ENCODE measurements at places on chromosomes 5 and 9.

GRCh38 chr5:14668181-14668591, 3.7 kb downstream of the OTULIN start:
- peaks cover 37% of the 10 kb centered on the region for H3K4me1 ChIP-seq
- no peak for DNase-seq
- H3K4me3 ChIP-seq: no peak overlapping the region
- no peaks in the 10 kb centered on the region for H3K36me3 ChIP-seq

- no peaks in the 10 kb centered on the region for H3K4me1 ChIP-seq
- no peaks in the 10 kb centered on the region for H3K36me3 ChIP-seq
- H3K4me3 ChIP-seq: no peak overlapping the region
- no peak overlapping the region for H3K27ac ChIP-seq
- DNase-seq: no peak
- no peaks in the 10 kb centered on the region for H3K27me3 ChIP-seq
Observed at GRCh38 chr5:17879276-17879675, 245.0 kb downstream of the TAF11L14 start.

GRCh38 chr5:142969624-142970439, 199.7 kb downstream of the ARHGAP26 start:
- DNase-seq: no peak
- H3K36me3 ChIP-seq: no peaks in the 10 kb centered on the region
- no peaks in the 10 kb centered on the region for H3K27me3 ChIP-seq
- no peaks in the 10 kb centered on the region for H3K4me1 ChIP-seq

- DNase-seq: no peak
- no peaks in the 10 kb centered on the region for H3K4me1 ChIP-seq
- no peak overlapping the region for H3K4me3 ChIP-seq
- no peak overlapping the region for H3K27ac ChIP-seq
- H3K36me3 ChIP-seq: peaks cover 72% of the 10 kb centered on the region
- no peaks in the 10 kb centered on the region for H3K27me3 ChIP-seq
Observed at GRCh38 chr5:10406651-10407050, 35.0 kb upstream of the ROPN1L start.

- DNase-seq: no peak
- H3K4me1 ChIP-seq: no peaks in the 10 kb centered on the region
- H3K36me3 ChIP-seq: peaks cover 77% of the 10 kb centered on the region
- no peak overlapping the region for H3K27ac ChIP-seq
- H3K4me3 ChIP-seq: no peak overlapping the region
- no peaks in the 10 kb centered on the region for H3K27me3 ChIP-seq
Observed at GRCh38 chr5:6601816-6602215, 31.0 kb downstream of the NSUN2 start.

- no peak within 1 kb of the TSS for H3K27ac ChIP-seq
- H3K36me3 ChIP-seq: no peaks in the 10 kb centered on the region
- H3K27me3 ChIP-seq: no peaks in the 10 kb centered on the region
- peak within 1 kb of the TSS; percentile 54 for H3K4me3 ChIP-seq
Observed at GRCh38 chr5:132227485-132228240, at the start of gene P4HA2. TSS of gene P4HA2 (minus strand) at chr5:132227853. CDS start at chr5:132218626, 9,227 bp downstream.

Measured in large intestine (tissue), 12 donors.